ENCODE measurements at places on chromosomes 2 and 18.

DNA sequence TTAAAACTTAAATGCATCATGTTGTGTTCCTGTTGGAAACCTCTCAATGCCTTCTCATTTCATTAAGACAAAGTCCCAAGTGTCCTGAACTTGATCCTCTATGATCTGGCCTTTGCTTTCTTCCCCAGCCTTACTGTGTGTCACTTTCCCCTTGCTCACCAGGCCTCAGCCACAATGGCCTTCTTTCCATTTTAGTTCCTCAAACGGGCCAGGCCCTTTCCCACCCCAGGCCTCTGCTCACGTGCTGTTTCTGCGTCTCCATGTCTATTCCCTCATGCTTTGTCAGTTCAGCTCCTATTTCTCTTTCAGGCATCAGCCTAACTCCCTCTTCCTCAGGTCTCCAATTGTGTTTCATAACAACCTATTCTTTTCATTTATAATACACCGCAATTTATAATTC, 19.5 kb downstream of the CXCR4 start:
- DNase-seq: no peak

GRCh38 chr2:30084915-30085314, 61.9 kb upstream of the YPEL5 start:
- no peak for DNase-seq

- no peak for DNase-seq
Observed at GRCh38 chr2:61575447-61575859, 37.3 kb upstream of the XPO1 start.

DNA sequence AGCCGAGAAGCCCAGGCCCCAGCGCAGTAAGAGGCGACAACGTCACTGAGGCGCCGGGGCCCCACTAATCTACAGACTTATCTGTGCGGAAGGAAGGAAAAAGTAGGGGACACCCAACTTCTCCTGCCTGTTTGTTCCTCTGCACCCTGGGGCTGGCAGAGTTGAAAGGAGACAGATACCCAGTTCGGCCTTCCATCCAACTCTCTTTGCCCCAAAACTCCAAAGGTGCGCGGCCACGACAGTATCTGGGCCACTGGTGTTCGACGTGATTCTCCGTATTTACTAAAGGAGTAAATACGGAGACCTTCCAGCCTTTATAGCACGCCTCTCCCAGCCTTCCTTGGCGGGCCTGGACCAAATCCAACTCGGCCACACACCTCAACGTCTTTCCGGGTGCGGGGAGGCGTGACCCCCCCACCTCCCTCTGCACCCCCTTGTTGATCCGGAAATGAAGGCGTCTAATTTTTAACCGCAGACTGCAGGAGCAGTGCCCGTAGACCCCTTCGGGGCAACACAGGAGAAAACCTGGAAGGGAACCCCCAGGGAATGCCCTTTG, 1.6 kb downstream of the SMAD7 start:
- DNase-seq: no peak

- no peak for DNase-seq
Observed at GRCh38 chr18:78242254-78242643, 737.4 kb upstream of the SALL3 start.

DNA sequence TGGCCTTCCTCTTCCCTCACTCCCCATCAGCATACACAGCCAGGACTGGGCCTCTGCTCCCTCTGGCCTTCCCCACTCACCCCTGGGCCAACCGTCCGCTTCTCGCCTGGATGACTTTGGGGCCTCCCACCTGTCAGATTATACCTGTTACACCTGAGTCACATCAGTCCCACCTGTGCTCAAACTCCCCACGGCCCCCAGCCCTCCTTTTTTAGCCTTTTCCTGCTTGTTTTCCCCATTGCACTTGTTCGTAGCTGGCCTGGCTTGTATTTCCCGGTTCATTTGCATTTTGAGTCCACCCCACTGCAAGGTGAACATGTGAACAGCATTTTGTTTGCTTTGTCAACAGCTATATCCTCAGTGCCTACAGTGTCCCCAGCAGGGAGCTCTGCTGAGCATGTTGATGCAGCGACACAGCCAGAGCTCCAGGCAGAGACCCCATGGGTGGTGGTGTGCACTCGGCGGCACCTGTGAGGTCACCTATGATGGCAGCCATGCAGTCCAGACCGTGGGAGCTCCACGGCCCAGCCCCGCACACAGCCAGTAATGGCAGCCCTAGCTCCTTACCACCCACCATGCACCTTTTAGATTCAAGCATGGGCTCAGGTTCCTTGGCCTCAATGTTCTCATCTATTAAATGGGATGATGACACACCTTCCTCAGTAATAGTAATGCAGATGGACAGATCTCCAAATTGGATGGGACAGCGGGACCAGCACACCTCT, 276.4 kb upstream of the HS6ST1 start:
- no peak for DNase-seq

GRCh38 chr2:11829324-11829946, 83.0 kb downstream of the LPIN1 start:
- DNase-seq: peak; percentile 33

Measured in activated CD4-positive, CD25-positive, alpha-beta regulatory T cell treated with anti-CD3 and anti-CD28 coated beads, Interleukin-2, amount 50 U/mL, for 16 hours (primary cell).